CD4-positive, alpha-beta T cell treated with Interleukin-4 for 4 hours (primary cell): ENCODE measurements at places on chromosomes 6 and 20.
A peak's percentile ranks its signal among the peaks of the same experiment; 100 is the strongest.

GRCh38 chr6:53723331-53723730 is 57.8 kb upstream of the KLHL31 start:
- DNase-seq: no peak

DNA sequence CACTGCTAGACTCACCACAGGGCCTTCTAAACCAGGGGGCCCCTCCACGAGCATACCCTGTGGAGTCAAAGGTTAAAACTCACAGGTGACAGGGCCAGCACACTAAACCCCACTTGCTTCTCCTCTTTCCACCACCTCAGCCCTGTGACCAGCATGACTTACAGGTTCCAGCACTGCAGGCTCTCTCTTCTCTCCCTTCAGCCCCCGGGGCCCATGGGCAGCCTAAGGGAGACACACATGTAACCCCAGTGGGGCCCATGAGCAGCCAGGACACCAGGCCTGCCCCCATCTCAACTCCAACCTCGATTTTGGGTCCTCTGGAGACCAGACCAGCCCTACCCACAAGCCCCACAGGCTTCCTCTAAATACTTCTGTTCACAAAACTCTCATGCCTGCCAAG is 28.0 kb downstream of the HLA-DPB1 start:
- DNase-seq: no peak

DNA sequence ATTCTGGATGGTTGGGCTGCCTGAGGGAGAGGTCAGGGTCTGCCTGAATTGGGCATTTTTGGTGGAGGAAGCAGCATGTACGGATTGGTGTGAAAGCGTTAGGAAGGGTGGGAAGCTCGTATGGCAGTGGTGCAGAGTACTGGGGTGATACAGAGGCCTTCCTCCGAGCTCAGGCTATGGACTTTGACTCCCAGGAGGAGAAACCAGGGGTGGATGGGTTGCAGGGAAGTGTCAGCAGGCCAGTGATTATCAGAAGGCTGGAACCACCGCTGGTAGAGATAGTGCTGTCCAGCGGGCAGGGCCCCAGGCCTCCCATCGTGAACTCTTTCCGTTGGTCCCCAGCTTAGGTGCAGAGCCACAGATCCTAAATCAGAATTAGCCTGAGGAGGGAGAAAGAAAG is 5.3 kb downstream of the WFDC5 start:
- no peak for DNase-seq

GRCh38 chr20:2217857-2218539 is 77.8 kb upstream of the TGM3 start:
- DNase-seq: peak; percentile 2

- DNase-seq: no peak
These were observed 2.0 kb upstream of the SLC17A3 start for GRCh38 chr6:25875926-25876602.

- DNase-seq: no peak
These were observed 35.1 kb upstream of the SRPK1 start for GRCh38 chr6:35955970-35956369.

GRCh38 chr20:47314647-47315338 is 41.7 kb downstream of the ZMYND8 start:
- DNase-seq: no peak

GRCh38 chr6:26158581-26159356 is 71.5 kb downstream of the HFE start:
- DNase-seq: peak; percentile 67

DNA sequence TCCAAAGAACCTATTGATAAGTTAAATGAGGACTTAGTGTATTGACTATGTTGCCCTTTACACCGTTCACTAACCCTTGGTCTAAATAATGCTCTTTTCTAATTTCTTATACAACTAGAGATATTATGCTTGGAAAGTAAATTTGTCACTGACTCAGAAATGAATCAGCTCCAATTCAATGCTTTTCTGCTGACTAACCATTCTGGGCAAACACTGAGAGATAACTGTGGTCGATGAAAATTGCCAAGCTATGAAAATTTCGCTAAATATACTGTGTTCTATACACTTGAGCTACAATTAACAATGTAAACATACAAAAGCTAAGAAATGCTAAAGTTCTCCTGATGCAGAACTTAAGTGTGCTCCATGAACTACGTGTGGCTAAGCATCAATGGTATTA is 23.1 kb upstream of the FBXO9 start:
- DNase-seq: no peak

GRCh38 chr6:69780585-69781178 is 16.1 kb downstream of the LMBRD1 start:
- DNase-seq: no peak

DNA sequence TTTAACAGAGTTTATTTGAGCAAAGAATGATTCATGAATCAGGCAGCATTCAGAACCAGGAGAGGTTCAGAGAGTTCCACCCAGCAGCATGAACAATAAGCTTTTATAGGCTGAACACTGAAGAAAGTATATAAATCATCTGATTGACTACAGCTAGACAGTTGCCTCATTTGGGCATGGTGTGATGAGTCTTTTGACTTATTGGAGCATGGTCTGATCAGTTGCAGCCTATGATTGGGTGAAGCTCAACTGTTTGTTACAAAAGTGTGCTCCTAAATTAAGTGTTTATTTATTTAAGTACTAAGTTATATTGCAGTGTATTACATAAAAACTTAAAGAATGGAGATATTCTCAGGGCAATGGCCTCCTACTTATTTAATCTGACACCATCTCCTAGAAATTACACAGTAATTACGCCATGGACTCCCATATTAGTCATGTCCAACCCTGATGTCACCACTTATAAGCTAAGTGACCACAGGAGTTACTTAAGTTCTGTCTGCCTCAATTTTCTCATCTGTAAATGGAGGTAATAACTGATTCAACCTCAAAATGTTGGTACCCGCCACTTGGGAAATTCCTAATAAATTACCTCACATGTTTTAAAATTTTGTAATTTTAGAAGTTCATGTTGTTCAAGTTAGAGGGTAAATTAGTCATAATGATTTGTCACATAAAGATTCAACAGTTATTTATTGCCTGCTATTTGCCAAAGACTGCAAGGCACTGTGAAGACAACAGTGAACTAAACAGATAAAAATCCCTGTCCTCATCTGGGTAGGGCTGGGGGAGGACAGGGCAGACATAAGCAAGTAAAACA is 15.2 kb upstream of the ROS1 start:
- DNase-seq: no peak

DNA sequence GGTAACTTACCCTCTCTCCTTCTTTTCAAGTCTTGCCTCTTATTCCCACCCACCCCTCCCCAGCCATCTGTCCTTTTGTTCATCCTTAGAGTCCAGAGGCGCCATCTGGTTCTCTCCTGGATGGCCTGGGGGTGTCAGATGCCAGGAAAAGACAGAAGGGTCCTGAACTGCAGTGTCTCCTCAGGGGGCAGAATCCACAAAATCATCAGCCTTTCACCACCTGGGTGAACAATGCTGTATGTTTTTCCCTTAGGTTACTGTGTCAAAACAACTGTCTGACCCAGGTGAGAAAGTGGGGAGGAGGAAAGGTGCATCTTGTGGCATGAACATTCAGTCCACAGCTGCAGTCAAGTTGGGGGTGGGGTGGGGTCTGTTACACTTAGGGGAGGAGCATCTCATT is 47.9 kb upstream of the FYN start:
- DNase-seq: no peak

- DNase-seq: no peak
These were observed 56.3 kb downstream of the ZHX3 start for GRCh38 chr20:41261260-41261659.

GRCh38 chr6:10362300-10362699 is 52.6 kb downstream of the TFAP2A start:
- no peak for DNase-seq

DNA sequence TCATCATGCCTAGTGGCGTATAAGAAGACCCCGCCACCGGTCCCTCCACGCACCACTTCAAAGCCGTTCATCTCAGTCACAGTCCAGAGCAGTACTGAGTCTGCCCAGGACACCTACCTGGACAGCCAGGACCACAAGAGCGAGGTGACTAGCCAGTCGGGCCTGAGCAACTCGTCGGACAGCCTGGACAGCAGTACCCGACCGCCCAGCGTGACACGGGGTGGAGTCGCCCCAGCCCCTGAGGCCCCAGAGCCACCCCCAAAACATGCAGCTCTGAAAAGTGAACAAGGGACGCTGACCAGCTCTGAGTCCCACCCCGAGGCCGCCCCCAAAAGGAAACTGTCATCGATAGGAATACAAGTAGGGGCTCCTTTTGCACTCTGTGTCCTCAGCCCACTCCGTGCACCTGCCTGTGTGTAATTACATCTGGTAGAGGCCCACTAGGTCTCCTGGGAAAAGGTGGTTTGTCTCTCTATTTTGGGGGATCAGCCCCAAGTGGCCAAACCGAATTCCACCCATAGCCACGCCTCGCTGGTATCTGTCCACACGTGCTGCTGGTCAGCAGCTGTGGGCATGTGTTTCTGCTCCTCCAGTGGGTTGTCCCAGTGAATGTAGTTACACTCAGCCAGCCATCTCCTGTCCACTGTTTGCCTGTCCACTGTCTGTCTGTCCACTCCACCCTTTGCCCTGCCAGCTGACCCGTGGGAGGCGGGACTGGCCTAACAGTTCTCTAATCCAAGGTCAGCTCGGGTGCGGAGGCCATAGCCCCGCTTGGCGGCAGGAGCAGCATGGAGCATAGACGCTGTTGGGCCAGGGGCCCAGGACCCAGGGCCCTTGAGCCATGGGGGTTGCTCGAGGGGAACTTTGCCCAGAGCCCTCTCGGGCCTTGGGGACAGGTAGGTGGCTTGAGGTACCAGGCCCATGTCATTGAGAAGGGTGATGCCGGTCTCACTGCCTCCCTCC is 44.3 kb upstream of the MYL9 start:
- DNase-seq: no peak

DNA sequence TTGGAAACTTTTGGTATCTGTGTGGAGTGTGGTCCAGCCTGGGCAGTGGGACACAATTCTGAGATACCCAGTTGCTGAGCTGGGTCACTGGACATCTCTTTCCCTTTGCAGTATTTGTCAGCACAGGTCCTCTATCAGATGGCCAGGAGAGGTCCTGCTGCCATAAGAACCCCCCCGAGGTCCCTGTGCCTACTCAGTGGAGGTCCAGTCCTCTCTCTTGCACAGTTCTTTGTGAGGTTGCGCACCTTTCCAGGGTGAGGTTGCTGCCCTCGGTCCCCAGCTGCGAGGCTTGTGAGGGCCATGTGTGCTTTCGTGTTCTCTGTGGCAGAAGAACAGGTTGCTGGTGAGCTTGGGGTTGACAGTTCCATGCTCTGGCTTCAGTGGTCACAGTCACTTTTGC is 320.6 kb downstream of the QKI start:
- DNase-seq: no peak
